ENCODE measurements at places on chromosomes 16 and 17.

DNA sequence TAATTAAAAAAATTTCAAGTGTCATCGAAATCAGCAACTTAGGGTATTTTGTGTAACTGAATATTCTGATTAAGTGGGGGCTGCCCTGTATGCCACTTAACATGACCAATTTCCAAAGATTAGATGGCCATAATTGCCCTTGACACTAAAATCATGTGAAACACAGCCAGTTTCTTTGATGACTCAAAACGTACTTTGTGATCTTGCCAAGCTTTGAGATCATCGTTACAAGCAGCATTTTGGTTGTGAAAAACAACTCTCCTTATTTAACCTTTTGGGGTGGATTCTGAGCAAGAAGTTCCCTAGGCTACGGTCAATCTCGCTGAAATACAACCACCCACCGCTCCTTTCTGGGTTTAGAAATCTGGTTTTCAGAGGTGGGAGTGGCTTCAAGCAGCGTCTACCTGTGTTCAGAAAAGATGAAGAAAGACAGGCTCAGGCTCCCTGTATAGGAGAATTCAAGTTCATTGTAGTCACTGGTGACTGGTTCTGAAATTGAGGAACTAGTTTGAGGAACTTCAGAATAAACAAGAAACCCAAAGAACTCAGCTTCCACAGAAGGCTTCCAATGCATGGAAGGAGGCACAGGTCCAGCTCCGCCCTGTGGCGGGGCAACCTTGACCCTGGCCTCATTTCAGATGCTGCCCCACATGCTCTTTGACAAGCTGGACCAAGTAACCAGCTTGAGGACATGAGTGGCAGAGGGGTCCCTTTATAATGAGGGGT lies 9.4 kb downstream of the MAP3K14 start:
- no peak for DNase-seq

DNA sequence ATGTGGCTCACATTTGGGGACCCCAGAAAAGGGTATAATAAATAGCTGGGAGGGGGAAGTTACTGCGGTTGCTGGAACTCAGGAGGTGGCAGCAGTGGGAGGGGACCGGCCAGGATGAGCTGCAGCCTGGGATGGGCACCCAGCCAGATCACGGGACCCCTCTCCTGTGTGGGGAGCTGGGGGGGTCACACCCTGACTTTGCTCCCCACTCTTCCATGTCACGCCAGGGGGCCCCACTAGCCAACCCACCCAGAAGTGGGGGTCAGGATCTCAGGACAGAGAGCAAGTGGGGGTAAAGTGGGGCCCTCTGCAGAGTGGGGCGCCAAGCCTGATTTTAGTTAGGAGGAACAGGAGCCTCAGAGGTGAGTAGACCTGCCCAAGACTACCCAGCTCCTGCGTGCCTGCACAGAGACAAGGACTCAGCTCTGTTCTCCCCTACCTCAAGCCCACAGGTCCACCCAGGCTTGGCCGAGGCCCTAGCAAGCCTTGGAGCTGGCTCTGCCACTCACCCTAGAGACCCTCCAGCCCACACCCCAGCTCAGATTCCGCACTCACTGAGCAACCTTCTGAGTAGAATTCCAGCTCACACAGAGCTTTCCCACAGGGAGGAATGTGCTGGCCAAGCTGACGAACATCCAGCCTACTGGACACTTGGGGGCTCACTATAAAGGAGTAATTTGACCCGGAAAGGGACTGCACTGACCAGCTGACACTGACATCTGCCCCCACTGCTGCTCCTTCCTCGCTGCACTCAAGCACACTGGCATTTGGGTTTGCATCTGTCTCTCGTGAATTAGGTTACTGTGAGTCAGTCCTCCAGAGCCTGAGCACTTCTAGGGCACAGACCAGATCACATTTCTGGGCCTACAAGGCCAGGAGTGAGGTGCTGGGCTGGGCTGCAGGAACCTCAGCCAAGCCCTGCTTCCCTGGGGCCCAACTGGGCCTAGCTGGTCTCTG lies 310.1 kb downstream of the C16orf95 start:
- DNase-seq, result no peak

DNA sequence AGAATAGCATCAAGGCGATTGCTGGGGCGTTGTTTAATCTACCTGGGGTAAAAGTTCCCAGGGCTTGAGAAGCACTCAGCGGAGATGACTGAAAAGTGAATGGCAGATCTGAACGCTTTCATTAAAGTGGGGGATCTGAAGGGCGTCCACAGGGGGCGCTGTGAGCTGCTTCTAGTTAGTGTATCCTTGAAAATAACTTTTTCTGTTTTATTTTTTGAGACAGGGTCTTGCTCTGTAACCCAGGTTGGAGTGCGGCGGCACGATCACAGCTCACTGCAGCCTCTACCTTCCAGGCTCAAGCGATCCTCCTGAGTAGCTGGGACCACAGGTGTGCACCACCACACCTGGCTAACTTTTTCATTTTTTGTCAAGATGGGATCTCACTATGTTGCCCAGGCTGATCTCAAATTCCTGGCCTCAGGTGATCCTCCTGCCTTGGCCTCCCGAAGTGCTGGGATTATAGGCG lies 360.4 kb downstream of the SEC14L1 start:
- no peak for DNase-seq

GRCh38 chr17:7988750-7989178 lies 13.7 kb upstream of the GUCY2D start:
- DNase-seq, result peak; percentile 90

DNA sequence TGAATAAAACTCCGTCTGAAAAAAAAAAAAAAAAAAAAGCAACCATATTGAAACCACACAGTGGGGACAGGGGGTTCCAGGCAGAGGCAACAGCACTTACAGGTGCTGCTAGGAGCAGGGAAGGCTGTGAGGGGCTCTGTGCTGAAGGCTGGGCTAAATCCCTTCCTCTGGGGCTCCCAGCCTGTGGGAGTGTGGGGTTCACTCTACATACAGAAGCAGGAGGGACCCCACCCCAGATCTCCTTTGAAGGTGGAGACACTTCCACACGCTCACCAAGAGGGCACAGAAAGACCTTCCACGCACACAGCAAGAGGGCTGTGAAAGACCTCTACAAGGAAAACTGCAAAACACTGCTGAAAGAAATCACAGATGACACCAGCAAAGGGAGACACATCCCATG lies 53.9 kb downstream of the USP22 start:
- DNase-seq, result no peak

- no peak for DNase-seq
Measured at GRCh38 chr16:17053536-17054160, 417.1 kb downstream of the XYLT1 start.

- DNase-seq, result no peak
Measured at GRCh38 chr17:78236362-78237127, 5.1 kb downstream of the TMEM235 start.

GRCh38 chr16:50473356-50473945 lies 74.7 kb upstream of the NKD1 start:
- no peak for DNase-seq

GRCh38 chr17:13523164-13523563 lies 78.6 kb downstream of the HS3ST3A1 start:
- DNase-seq, result no peak

- DNase-seq, result no peak
Measured at GRCh38 chr16:68756239-68756915, 19.3 kb downstream of the CDH1 start.

DNA sequence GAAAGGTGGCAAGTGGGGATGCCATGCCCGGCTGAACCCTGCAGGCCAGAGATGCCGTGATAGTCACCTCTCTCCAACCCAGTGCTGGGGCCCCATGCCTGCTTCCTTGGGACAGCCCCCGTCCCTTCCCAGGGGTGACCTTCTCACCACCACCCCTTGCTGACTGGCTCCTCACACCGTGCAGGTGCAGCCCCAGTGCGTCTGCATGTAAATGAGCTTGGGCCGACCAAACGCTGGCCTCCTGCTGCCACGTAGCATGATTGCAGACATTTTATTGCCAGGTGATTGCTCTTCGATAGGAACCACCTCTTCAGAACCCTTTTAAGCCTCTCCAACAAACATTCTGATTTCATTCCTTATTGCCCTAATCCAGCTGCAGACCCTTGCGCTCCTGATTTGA lies 32.5 kb downstream of the ASIC2 start:
- DNase-seq, result no peak

GRCh38 chr16:86011532-86011931 lies 112.6 kb downstream of the IRF8 start:
- DNase-seq, result no peak

DNA sequence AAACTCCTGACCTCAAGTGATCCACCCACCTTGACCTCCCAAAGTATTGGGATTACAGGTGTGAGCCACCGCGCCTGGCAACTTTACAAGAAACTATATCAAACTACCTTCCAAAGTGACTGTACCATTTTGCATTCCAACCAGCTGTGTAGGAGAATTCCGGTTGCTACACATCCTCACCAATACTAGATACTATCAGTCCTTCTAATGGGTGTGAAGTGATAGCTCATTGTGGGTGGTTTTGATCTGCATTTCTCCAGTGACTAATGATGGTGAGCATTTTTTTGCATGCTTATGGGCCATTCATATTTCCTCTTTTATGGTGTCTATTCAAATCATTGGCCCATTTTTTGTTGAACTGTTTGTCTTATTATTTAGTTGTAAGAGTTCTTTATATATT lies 37.7 kb downstream of the SCNN1B start:
- no peak for DNase-seq

DNA sequence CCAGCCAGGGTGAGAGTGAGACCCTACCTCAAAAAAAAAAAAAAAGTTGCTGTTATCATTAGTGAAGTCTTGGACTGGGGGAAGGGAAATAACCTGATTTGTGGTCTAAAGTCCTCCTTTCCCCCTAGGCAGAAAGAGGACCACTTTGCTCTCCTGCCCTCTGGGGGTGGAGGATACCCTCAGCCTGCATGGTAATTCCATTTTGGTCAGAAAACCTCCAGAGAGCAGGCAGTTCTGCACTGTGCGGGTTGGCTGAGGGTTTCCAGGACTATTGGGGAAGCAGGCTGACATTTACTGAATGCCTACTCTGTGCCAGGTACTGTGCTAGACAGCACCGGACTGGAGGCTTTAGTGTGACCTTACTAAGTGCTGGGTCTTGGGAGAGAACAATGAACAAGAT lies 2.6 kb downstream of the ADAP2 start:
- no peak for DNase-seq

- no peak for DNase-seq
Measured at GRCh38 chr17:64974750-64975317, 55.6 kb upstream of the LRRC37A3 start.

DNA sequence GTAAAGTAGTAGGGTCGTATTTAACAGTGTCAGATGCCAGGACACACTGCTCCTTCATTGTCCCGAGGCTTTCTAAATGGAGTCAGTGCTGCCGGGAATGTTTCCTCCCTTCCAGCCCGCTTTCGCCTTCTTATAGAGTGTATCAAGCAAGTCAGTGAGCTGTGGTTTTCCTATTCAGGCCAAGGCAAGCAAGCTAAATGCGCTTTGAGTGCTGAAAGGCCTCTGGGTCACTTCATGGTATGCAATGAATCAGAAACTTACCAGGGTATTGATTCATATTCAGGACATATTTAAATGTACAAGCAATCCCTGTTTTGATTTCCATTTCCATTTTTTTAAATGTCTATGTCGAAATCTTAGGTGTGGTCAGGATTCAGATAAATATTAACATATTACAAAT lies 327.9 kb upstream of the SOX9 start:
- DNase-seq, result no peak

DNA sequence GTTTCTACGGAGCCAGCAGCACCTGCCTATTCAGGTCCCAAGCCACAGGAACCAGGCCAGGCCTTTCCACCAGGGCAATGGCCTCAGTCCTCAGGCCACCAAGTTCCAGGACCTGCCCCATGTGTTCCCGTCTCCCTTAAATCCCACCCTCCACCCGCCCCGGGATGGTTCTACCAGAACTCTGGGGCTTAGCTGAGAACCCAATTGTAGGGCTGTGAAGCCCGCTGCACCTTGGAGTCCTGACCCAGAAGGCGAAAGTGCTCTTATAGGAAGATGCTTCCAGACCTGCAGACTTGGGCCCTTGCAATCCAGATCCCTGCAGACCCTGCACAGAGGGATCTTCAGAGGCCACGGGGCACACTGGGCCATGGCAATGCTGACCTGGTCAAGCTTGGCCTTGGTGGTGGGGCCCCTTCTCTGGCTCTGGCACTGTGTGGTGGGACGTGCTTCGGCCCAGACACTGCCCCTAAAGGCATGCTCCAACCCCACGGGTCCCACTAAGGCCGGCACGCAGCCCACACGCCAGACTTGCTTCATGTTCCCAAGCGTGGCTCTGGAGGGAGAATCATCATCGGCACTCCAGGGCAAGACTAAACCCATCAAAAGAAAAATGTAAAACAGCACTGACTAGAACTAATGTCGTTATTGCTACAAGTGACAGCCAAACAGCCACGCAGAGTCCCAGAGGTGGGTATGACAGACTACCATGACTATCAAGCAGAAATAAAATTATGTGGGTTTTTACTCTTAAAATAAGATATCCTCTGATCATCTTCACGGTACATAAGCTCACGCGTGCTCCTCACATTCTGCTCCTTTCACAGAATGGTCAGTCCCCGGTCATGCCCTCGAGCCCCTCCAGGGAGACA lies 41.3 kb upstream of the ATP2A3 start:
- no peak for DNase-seq

DNA sequence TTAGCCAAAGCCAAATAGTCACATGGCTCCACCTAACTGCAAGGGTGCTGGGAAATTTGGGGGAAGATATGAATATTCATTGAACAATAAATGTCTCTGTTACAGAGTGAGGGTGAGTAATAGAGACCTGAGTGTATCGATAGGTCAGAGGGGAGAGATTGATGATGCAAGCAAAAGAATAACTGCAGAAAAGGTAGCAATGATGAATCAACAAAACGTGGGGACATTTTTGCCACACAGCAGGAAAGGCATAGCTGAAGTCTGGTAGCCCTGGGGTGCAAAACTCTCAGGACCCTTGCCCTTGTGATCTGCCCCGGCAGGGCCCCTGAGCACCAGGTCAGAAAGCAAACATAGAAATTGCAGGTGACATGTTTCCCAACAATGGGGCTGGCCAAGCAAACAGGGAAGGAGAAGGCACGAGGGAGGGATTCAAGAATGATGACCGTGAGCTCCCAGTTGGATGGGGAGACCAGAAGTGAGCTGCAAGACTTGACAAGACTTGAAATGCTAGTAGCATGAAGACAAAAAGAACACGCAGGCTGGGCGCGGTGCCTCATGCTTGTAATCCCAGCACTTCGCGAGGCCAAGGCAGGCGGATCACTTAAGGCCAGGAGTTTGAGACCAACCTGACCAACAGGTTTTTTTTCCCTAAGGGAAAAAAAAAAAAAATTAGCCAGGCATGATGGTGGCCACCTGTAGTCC lies 12.7 kb upstream of the HERPUD1 start:
- DNase-seq, result no peak
